CD4-positive, CD25-positive, alpha-beta regulatory T cell (primary cell): ENCODE measurements at places on chromosomes 4 and X. TPM values are rescaled to one million over a fixed set of nuclear protein-coding genes. Genes with fewer than 3 reads are reported as not detected.

Gene AMER1
- 0.06 TPM for polyA plus RNA-seq

GRCh38 chrX:118552121-118552900 lies 56.7 kb downstream of the DOCK11 start:
- no peak for DNase-seq

GRCh38 chr4:161680146-161680545 lies 483.7 kb downstream of the FSTL5 start:
- no peak for DNase-seq

Gene SOD3
- not detected for polyA plus RNA-seq

Gene C1QTNF7
- polyA plus RNA-seq, result not detected

Gene CLNK
- polyA plus RNA-seq, result 2.5 TPM

Gene GAGE1
- polyA plus RNA-seq, result not detected

- no peak for DNase-seq
Measured at GRCh38 chr4:37981425-37981824, 21.2 kb downstream of the PTTG2 start.

GRCh38 chr4:65668201-65669089 lies 1.8 kb downstream of the EPHA5 start:
- DNase-seq, result no peak

- no peak for DNase-seq
Measured at GRCh38 chr4:18689308-18690115, 668.0 kb upstream of the LCORL start.

Gene MSMO1
- polyA plus RNA-seq, result 30.1 TPM

Gene TCEAL6
- not detected for polyA plus RNA-seq

Gene ELF4
- polyA plus RNA-seq, result 12.1 TPM
